Kidney tubule cell (primary cell): ENCODE measurements at places on chromosomes 7 and 10.
A peak's percentile ranks its signal among the peaks of the same experiment; 100 is the strongest.

DNA sequence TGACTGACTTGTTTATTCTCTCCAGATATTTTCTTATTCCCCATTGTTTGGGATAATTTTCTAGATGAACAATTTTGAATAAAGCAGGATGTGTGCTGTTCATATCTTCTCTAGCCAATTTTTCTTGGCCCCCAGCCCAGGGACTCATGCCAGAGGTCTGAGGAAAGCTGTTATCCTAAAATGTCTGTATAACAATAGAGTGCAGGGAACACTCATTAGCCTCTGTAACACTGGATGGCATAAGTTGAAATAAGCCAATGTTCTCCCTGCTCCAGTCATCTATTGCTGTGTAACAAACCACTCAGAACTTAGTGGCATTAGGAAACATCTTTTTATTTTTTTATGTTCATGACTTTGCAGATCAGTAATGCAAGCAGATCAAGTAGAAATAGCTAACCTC lies 121.7 kb upstream of the TRIM24 start:
- DNase-seq = peak; percentile 84

- no peak for DNase-seq
Measured at GRCh38 chr10:32051926-32052325, 4.3 kb downstream of the KIF5B start.

- DNase-seq = peak; percentile 43
Measured at GRCh38 chr7:946256-946996, 8.1 kb downstream of the ADAP1 start.

DNA sequence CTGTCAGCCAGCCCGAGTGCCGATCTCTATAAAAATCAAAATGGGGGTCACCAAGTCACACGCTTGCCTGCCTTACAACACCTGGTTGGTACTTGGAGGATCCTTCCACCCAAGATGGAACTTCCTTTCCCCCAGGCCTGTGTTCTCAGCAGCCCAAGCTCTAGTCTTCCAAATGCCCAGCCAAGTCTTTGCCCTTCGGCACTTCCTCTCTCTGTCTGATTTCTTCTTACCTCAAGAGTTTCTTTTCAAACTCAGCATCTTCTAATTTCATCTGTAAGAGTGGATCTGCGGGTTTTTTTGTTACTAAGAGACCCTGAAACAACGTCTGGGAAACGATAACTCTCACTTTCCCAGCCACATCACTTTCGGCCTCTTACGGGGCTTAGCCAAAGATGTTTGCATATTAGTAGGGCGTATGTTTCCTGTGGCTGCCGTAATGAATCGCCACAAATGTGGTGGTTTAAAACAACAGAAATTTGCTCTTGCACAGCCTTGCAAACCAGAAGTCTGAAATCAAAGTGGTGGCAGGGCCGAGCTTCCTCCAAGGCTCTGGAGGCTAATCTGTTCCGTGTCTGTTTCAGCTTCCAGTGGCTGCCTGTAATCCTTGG lies 219.9 kb downstream of the TCF7L2 start:
- no peak for DNase-seq

- DNase-seq = no peak
Measured at GRCh38 chr10:62000726-62001125, 99.2 kb downstream of the ARID5B start.

GRCh38 chr7:154167807-154168206 lies 115.6 kb downstream of the DPP6 start:
- DNase-seq = no peak

DNA sequence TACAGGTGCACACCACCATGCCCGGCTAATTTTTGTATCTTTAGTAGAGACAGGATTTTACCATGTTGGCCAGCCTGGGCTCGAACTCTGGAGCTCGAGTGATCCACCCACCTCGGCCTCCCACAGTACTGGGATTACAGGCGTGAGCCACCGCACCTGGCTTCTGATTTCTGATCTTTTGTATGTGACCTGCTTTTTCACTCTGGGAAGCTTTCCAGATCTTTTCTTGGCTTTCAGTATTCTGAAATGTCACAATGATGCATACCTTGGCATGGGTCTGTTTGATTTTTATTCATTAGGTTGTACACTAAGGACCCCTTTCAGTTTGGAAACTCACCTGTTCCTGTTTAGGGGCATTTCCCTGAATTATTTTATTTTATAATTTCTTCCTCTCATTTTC lies 41.6 kb downstream of the PROSER2 start:
- no peak for DNase-seq

GRCh38 chr10:7704071-7705016 lies 1.2 kb downstream of the ITIH2 start:
- no peak for DNase-seq

DNA sequence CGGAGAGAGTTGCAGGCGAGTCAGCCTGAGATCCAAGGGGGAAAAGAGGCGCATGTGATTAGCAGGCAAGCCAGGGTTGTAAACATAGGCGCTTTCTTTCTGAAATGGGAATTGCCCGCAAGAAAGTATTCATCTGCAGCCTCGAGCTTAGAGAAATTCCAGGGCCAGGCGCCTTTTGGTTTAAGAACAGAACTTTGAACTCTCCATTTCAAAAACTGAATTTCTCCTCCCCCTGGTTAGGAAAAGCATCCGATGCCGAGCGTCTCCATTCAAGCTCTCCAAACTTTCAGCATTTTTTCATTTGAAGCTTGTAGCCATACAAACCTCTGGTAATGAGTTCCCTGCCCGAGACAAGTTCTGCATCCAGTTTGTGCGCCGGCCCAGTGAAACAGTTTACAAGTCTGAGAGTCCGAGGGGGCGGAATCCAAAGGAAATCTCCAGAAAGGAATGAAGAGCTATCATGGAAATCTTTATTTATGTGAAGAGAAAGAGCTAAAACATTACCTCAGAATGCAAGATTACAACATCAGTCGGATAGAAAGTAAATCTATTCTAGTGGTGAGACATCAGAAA lies 69.9 kb downstream of the FAM204A start:
- DNase-seq = no peak

DNA sequence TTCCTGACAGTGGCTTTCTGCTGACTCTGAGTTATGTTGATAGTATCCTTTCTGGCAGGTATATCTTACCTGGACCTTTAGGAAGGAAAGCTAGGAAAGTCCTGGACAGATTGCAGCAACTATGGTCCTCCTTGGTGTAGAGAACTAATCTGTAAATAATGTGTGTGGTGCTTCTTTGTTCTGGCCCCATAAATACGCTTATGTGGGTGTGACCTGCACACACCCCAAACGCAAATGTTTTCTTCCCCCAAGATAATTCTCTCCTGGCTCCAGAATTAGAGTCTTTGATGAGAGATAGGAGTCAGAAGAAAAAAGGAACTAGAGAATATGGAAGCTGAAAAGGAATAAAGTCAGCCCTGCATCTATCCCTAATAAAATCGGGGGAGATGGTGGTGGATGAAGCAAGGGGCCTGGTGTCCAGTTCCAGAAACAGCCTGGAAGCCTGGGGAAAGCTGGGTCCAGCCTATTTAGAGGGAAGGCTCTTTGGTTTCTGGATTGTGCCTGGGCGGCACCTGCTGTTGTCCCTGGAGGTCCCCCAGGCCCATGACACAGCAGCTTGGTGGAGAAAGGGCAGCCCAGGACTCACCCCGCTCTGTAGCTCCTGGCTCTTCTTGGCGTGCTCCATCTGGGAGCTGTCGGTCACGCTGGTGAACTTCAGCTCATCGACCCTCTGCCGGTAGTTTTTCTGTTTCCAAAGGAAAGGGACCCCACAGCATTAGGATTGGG lies 38.2 kb downstream of the NRAP start:
- no peak for DNase-seq

DNA sequence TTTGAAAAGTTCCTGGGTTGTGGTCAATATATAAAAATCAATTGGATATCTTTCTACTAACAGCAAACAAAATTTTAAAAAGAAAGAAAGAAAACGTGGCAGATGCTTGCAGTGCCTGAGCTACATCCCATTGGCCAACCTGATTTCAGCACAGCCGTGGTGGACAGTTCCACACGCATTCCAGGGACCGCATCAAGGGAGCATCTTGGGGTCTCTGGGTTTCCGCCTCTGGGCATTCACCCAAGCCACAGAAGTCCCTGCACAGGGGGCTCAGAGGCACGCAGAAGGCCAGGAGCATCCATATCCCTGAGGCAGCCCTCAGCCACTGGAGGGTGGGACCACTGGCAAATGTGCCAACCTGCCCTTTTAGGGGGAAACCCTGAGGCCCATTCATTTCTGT lies 254.5 kb upstream of the RNF32 start:
- DNase-seq = no peak

- DNase-seq = peak; percentile 93
Measured at GRCh38 chr7:2876031-2876731, 32.1 kb upstream of the GNA12 start.

GRCh38 chr7:158377800-158378623 lies 209.6 kb downstream of the PTPRN2 start:
- no peak for DNase-seq

- DNase-seq = no peak
Measured at GRCh38 chr7:151275813-151276577, 27.5 kb upstream of the SMARCD3 start.
